ENCODE measurements at places on chromosomes 11 and 22.
A peak's percentile ranks its signal among the peaks of the same experiment; 100 is the strongest.

DNA sequence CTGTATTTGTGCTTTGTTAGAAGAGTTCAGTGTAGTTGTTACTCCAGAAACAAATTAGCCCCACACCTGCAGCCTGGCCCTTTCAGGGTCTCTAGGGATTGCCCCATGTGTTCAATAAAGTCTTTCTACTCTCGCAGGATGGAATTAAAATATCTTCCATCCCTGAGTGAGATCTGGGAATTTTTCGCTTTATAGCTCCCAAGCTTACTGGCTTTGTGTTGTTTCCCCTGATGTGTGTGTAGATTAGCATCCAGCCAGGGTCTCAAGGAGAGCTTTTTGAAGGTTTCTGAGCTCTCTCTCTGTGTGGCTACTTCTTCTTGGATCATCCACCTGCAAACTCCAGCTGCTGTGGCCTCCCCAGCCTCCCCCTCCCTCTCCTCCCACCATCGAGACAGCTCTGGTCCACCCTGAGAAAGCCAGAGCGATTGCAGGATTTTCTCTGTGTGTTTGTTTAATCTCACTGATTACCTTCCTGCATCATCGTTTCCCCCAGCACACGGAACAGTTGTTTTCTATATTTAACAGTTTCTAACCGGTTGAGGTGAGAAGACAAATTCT is 553.5 kb downstream of the TBC1D22A start:
- no peak for DNase-seq

DNA sequence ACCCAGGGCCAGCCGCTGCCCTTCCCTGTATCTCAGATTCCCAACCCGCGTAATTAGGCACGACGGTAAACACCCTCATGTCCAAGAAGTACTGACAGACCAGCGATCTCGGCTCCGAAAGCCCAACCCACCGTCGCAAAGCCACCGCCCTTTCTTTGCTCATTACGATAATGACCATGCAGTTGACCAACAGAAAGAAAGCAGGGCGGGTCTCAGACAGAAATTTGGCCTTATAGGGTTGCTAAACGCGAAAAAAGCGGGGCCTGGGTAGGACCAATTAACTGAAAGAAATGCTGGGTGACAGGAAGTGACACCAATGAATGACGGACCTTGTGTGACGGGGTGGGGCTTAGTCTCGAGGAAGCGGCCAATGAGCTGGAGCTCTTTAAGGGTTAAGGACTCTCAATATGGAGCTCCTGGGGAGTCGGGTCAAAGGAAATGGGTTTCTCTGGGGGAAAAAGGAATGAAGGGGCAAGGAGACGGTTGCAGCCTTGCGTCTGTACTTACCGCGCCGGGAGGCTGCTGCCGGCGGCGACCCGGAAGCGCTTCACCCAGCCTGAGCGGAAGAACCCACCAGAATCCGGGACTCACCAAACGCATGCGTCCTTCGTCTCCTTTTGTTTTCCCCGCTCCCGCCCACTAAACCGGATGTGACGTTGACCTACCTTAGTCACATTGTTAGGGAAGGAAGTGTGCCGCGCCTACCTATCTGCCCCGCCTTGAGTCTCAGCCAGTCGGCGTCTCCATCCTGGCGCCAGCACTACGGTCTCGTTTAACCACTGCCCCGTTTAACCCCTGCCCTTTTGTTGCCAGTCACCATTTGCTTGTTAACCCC is at the start of gene ANAPC15:
TSS of gene ANAPC15 (minus strand) at position 553 of the 835 bp plus-strand sequence. CDS start 1,419 bp downstream, outside the sequence.
- DNase-seq = peak; percentile 98

DNA sequence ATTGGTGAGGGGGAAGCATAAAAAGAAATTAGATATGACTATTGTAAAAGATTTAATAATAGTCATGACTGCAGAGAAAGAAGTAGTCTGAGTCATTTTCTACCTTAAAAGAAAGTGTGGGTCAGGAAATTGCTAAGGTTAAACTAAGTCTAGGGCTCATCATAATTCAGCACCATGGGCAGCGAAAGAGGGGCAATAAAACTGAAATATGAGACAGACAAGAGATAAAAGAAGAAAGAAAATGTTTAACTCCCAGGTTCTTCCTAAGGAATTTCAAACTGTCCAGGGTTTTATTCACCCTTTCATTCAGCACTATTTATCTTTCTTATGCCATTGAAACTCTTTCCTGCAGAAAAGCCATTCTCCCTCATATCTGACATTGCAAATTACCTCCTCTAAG is 114.4 kb upstream of the API5 start:
- DNase-seq = no peak

- DNase-seq = no peak
These were observed 907 bp upstream of the PHLDA2 start for GRCh38 chr11:2929950-2930703.

DNA sequence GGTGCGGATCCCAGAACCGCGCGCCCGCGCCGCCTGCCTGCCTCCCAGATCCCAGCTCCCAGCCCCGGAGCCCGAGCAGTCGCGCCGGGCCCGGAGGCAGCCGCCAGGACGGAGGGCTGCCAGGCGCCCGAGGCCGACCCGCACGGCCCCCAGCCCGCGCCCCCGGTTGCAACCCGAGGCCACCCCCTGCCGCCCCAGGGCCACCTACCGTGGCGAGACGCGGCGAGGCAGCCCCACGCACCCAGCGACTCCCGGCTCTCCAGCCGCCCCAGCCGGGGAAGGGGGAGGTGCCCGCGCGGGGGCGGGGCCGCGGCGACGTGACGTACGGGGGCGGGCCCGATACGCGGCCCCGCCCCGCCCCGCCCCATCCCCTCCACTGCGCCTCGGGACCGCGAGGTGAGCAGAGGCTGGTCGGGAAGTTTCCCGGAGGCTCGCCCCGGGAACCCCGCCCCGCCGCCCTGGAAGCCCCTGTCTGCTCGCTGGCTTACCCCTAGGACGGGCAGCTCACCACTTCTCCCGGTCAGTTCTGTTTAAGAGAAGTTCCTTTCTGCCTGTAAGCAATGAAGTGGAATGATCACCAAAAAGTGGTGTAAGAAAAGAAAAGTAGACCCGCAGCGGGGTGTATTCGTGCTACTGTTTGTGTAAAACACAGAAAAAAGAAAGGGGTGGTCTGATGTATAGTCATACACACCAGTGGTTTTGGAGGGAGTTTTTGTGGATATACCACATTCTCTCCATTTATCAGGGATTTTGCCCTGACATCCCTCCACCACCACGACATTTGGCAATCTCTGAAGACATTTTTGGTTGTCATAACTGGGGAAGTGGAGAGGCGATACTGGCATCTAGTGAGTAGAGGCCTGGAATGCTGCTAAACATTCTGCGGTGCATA is at the start of gene TPST2:
TSS of gene TPST2 (minus strand) at position 288 of the 892 bp plus-strand sequence. CDS start 48,502 bp downstream, outside the sequence.
- DNase-seq = peak; percentile 27

All from NCI-H1694 treated with DMSO at 0.1 percent for 48 hours (cell line).